GM19239 (cell line): ENCODE measurements at places on chromosomes 5 and 9.

DNA sequence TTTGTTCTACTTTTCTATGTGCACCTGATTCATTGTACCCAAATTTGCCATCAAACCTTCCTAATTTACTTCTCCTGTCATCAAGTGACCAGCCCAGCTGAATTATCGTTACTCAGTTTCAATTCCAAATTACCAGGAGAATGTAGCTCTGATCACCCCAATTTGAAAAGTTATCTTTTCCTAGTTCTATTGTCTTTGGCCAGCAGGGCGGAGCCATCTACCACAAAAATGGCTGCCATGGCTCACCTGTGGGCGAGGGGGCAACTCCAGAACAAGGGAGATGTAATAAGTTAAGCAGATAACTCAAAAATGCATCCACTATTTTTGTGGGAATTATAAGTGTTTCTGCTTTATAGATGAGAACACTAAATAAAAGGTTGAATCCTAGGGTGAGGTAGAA lies 133.8 kb upstream of the MOCS2 start:
- DNase-seq = no peak

DNA sequence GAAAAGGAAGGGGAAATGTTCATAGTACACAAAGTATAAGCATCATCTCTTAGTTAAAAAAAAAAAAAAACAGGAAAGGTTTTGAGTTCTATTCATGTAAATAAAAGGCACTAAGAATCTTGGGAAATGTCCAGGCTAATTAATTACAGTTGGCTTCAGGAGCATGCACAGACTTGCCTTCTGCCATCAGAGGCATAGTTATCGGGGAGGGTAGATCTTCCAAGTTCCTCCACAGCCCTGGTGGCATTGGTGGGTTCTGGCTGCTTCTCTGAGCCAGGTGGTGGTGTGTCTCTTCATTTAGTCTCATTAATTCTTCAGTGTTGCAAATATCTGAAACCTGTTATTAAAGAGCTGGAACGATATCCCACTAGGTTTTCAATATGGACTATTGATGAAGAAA lies 85.2 kb downstream of the TMEM252 start:
- DNase-seq = no peak

GRCh38 chr9:124488641-124489210 lies 18.5 kb downstream of the NR5A1 start:
- DNase-seq = no peak

DNA sequence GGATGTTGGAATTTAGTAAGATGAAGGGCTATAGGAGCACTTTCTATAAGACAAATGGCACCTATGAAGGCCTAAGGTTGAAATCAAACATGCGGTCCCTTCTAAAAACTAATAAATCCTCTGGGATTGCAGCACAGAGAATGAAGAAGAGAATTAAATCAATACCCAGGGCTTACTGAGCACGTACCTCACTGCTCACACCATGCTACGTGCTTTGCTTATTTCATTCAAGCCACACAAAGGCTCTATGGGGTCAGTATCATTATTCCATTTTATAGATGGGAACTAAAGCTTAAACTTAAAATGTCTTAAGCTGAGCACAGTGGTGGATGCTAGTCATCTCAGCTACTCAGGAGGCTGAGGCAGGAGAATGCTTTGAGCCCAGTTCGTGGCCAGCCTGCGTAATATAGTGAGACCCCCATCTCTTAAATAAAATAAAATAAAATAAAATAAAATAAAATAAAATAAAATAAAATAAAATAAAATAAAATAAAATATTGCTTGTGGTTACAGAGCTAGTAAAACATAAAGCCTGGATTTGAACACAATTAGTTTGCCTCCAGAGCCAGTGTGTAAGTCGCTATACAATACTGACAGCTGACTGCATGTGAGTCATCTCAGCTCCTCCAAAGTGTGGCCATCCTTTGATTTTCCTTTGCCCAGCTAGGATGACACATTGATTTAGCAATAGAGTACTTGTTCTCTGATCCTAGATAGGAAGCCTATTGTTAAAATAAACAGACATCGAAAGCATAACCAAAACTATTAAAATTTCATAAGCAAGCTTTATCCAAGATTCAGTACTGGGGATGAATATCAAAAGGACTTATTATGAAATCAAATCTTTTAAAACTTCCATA lies 20.9 kb upstream of the DPYSL3 start:
- no peak for DNase-seq

DNA sequence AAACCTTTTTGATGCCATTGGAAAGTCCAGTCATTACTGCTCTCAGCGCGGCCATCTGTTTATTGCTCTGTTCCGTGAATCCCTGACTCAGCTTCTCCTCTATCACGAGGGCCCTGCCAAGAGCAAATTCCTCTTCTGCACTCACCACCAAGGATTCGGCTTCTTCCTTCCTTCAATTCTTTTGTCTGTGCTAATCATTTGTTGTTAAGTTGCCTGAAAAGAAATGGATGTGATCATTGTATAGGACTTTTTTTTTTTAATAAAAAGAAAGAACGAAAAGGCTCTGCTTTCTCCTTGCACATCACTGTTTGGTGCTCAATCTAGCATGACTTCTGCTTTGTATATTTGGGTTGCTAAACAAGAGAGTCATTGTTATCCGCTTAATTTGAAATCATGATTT lies 128.7 kb upstream of the PIK3R1 start:
- DNase-seq = no peak

DNA sequence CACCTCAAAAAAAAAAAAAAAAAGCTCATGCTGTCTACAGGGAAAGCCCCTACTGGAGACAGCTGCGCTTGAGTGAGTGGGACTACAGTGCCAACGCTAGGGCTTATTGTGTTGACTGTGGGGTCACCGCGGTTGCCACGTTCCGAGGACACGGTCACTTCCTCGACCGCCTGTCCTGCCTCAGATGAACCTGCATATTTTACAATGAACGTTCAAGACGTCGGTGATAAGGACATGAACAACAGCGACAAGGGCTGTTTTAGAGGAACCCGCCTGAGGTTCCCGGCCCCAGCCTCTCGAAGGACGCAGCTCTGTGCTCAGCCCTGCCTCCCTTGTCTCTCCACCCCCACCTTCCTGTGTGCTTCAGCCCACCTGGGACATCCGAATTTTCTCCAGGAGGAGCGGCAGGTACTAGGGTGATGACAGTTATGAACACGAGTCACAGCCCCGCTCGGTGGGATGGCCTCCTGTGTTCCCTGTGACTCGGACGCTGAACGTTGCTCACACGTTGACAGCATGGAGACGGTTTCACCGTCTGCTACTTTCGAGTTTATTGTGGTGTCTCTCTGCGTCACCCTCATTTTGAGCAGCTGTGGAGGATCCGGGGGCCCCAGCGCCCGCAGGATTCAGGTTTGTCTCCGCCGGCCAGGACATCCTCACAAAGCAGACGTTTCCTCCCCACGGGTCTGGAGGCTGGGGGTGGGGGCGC lies 11.3 kb upstream of the DIPK1B start:
- peak; percentile 68 for DNase-seq

DNA sequence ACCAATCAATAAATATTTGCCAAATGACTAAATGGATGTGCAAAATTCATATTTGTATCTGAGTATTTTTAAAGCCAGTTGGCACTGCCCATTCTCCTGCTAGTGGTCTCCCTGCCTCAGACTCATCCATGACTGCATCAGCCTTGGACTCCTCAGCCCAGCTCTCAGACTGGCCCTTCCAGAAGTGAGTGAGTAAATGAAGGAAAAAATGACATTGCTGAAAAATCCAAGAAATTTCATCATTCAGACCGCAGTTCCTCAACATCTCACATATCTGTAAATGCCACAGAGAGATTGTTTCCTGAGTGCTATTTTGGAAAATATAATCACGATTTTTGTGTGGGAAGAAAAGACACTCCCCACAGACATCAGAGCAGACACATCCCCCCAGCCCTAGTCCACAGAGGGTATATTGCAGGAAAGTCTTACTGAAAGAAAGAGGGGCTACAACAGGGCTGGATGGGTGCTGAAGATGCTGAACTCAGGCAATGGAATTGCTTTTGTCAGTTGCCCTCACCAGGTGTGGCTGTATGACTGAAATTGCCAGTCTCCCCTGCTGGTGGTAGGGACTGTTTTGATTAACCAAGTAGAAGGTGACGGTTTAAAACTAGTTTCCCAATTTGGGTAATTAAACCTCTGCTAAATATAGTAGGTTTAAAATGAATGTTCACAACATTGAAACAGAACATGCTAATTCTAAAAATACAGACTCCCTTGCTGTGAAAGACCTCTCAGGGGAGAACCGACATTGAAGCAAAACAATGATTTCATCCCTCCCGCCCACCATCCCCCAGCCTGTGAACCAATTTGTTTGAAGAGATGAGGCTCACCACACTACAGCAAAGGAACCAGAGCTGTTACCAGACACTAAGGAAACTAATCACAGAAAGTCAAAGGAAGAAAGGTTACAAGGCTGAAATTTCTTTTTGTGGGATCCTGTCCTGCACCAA lies 158.8 kb downstream of the DEPDC1B start:
- DNase-seq = peak; percentile 13

DNA sequence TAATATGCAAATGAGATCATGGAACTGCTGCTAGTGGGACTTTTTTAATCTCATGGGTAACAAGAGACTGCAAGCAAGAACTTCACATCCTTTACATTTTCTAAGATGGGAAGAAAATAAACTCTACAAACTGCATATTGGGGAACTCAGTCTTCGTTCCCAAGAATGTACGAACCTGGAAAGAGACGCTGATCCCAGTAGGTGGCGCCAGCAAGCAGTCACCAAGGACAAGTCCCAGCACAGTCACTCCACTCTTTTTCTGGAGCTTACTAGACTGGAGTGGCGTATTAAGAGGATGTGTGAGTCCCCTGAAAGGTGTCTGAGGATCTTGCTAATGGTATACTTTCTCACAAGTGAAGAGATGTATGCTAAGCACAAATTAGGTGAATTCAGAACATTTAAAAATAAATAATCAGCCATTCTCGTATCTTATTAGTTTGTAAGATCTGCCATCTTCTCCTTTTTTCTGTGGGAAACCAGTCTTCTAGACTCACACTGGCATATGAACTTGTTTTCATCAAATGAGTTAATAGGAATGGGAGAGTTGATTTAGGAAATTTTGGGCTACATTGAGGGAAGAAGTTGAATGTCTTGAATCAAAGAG lies 16.0 kb upstream of the PUM3 start:
- peak; percentile 19 for DNase-seq

DNA sequence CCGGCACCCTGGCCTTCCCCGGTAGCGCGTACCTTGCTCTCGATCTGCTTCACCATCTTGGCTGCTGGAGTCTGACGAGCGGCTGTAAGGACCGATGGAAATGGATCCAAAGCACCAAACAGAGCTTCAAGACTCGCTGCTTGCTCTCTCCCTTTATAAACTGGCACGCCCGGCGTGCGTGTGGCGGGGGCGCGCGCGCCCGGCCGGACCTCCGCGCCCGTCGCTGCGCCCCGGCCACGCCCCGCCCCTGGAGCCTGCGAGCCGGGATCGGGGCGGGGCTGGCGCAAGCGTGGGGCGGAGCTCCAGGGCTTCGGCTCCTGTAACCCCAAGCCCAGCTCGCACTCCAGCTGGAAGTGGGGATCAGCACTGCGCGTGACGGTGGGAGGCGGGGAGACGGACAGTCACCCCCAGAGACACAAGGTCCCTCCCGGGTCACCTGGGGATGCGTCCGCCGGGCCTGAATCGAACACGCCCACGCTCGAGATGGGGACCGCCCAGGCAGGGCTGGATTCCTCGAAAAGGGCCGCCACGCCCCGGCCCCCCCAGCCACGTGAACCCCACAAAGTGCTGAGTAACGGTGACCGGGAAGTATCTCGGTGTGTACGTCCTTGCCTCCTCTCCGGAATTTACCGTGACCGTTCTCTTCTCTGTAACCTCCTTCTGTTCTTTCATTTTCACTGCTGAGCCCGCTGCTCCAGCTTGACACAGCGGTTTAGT lies at the start of gene TXN:
Gene TXN (minus strand): TSS at position 128 of the 717 bp plus-strand sequence. CDS start 72 bp downstream, at position 56.
- peak; percentile 67 for DNase-seq

GRCh38 chr5:134561871-134562296 lies 36.4 kb downstream of the JADE2 start:
- DNase-seq = no peak

- no peak for DNase-seq
Observed at GRCh38 chr5:125057912-125058826, 311.7 kb upstream of the ZNF608 start.
